ENCODE measurements at places on chromosomes 5 and 9.
A peak's percentile ranks its signal among the peaks of the same experiment; 100 is the strongest.

GRCh38 chr9:13684656-13685055 is 405.2 kb upstream of the MPDZ start:
- DNase-seq: no peak

DNA sequence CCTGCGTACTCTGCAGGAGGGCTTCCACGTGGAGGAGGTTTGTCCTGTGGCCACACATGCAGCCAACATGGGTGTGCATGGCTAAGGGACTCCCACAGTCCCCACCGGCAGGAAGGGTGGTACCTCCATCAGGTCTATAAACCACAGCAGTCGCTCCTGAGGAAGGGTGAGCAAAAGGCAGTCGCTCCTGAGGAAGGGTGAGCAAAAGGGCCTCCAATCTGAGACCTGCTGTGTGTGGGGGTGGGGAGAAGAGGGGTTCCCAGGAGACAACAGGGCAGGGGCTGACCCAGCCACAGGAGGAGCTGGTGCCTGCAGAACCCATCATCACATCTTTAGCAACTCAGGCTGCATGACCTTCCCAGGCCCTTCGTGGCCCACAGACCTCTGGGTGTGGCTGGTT is 30.3 kb upstream of the AKNA start:
- DNase-seq: no peak

- DNase-seq: peak; percentile 56
Observed at GRCh38 chr9:113446323-113446740, 17.2 kb upstream of the RGS3 start.

DNA sequence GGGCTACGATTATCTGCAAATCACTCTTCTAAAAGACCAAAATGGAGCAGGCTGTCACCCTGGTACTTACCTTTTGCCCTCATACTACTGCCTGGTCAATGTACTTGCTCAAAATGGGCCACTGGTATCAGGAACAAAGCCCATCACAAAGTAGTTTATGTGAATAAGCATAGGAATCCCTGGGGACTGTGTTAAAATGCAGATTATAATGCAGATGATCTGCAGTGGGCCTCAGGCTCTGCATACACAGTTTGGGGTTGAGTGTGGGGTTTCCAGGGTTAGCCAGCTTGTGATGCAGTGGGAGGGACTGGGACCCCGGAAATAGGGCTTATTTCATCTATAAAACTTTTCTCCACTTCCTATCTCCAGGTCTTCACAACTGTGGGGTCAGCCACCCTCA is 173.1 kb downstream of the HSD17B3 start:
- no peak for DNase-seq

- no peak for DNase-seq
Observed at GRCh38 chr5:117411701-117412100, 837.1 kb upstream of the SEMA6A start.

GRCh38 chr9:98356326-98356725 is 100.9 kb upstream of the TBC1D2 start:
- no peak for DNase-seq

DNA sequence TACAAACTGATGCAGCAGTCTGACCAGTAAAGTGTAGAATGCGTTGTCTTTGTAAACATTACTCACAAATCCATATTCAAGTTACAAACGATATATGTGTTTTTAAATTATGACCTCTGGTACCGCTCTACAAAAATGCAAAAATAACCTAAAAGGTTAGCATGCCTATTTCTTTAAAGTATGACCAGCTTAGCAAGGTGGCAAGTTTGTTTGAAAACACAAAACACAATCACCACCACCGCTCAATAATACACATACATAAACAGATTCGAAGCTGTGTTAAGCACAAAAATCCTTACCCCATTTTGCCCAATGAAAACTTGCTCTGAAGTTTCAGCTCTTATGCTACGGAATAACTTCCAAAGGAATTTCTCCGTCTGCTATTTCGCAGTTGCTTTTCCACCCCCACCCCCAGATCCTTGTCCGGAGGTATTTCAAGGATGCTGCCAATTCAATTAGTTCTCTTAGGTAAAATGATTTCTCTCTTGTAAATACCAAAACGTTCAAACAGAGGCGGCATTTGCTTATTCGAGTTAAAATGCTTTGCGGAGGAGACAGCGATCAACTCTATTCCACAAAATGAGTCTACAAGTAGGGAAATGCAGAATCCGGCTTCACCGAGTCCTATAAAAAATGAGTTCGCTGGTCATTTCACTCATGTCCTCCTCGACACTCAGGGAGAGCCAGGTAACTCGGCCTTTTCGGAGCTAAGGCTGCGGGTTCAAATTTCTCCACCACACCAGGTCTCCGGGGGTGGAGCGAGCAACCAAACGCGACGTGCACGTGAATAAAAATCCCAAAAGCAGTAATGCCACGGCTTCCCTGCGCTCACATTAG is 1.2 kb downstream of the HOMER1 start:
- DNase-seq: no peak

- DNase-seq: no peak
Observed at GRCh38 chr9:114090798-114091197, 8.3 kb downstream of the KIF12 start.
